ENCODE measurements at places on chromosomes 13 and 19.

DNA sequence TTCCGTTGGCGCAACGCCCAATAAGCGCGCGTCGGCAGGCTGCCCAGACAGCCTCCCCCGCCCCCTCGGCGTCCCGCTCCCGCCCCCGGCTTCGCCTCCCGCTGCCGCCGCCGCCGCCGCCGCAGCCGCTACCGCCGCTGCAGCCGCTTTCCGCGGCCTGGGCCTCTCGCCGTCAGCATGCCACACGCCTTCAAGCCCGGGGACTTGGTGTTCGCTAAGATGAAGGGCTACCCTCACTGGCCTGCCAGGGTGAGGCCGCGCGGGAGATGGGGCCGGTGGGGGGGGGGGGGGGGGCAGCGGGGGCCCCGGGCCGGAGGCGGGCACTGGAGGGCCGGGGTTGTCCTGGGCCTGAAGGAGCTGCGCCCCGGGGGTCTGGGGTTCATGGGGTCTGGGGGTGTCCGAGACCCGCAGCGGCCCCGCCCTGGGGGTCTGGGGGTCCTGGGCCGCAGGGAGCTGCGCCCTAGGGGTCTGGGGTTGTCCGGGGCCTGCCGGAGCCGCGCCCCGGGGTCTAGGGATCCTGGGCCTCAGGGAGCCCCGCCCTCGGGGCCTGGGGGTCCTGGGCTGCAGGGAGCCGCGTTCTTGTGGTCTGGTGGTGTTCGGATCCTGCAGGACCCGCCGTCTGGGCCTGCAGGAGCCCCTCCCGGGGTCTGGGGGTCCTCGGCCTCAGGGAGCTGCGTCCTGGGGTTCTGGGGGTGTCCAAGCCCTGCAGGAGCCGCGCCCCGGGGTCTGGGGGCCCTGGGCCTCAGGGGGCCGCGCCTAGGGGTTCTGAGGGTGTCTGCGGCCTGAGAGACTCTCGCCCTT, at the start of gene HDGFL2:
Gene HDGFL2 (plus strand): TSS at position 124 of the 801 bp plus-strand sequence. CDS start 54 bp downstream, at position 178.
- no peak for DNase-seq

DNA sequence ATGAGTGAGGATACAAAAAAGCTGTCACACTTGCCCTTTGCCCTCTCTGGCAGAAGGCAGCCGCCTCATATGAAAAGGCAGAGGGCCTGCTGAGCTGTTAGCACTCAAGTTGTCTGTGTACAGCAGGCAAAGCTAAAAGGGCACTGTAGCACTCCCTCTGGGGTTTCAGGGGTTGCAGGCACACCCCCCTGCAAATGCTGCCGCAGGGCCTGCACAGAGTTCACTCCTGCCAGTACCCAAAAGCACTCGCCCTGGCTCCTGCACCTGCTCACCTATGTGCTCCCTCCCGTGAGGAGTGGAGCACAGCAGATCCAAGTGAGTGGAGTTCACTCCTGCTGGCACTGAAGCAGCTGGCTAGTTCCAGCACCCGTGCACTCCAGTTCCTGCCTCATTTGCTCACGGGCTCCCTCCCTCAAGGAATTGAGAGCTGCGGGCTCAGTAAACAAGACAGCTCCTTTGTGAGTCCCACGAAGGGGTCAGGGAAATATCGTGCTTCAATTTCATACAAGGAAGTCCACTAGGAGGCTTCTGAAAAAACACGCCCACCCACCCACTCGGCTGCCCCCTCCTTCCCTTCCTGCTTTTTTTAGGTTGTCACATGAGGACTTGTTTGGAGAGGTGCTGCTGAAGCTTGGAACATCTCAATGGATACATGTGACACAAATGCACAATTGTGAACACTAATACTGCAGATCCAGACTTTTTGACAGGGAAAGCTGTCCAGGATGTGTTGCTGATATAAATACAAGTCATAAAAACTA, 9.9 kb upstream of the RCBTB2 start:
- no peak for DNase-seq

DNA sequence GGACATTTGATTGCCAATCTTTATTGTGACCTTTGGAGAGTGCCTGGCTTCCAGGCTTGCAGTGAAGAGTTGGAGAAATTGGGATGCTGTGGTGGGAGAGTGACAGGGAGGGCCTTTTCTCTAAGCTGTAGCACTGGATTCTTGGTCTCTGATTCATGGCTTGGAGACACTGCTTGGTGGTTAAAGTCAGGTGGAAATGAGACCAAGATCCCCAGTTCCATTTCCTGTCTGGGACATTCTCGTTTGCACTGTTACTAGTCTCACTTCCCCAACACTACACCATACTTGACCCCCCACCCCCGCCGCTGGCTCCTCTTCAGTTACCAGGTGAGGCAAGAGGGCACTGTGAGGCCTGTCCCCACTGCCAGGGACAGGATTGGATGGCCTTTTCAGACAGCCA, 2.9 kb downstream of the SUPT5H start:
- DNase-seq = no peak

DNA sequence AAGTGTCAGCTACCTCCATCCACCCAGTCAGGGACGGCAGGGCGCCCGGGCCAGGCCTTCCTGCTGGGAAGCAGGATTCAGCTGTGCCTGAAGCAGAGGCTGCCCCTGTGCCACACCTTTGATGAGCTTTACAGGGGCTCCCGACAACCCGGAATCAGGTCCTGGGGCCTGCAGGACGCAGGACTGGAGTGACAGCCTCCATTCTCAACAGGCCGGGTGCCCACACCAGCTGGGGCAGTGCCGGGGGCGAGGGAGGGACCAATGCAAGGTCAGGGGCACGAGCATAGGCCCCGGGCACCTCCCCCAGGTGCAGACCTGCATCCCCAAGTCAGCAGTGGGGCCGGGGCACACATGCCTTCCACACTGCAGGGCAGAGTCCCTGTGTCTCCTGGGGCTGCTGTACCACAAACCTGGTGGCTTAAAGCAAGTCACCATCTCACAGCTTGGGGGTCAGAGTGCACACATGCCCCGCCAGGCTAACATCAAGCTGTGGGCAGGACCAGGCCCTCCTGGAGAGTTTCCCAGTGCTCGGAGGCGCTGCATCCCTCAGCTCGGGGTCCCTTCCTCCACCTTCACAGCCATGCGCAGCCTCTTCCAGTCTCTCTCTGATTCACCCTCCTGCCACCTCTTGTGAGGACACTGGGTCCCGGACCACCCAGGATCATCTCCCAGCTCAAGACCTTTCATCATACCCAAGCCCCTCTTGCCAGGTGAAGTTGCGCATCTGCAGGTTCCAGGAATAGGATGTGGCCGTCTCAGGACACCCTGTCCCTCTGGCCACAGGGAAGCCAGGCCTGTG, 13.4 kb downstream of the UBXN6 start:
- no peak for DNase-seq

GRCh38 chr13:109900320-109900719, 113.9 kb upstream of the IRS2 start:
- no peak for DNase-seq

DNA sequence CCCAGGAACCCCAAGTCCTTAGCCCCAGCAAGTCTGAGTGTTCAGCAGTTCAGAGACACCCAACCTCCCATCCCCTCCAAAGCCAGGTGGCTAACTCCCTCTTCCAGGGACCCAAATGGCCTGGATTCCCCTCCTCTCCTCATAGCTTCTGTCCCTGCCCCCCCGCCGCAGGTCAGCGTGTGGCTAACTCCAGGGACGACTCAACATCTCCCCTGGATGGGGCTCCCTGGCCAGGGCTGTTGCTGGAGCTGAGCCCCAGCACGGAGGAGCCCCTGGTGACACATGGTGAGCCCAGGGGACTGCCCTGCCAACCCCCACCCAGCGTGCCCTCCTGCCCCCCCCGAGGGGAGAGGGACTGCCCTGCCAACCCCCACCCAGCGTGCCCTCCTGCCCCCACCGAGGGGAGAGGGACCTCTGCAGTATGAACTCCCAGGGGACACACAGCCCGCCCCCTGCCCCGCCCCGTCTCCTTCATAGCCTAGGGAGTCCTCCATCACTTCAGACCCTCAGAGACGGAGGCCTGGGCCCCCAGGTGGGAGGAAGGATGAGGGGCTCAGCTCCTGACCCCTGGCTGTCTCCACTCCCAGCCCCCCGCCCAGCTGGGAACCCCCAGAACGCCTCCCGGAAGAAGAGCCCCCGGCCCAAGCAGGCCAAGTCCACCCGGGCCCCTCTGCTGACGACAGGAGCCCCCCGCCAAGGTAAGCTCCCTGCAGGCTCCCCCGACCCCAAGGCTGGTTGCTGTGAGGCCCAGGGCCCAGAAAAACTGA, 1.7 kb downstream of the SSC5D start:
- no peak for DNase-seq

DNA sequence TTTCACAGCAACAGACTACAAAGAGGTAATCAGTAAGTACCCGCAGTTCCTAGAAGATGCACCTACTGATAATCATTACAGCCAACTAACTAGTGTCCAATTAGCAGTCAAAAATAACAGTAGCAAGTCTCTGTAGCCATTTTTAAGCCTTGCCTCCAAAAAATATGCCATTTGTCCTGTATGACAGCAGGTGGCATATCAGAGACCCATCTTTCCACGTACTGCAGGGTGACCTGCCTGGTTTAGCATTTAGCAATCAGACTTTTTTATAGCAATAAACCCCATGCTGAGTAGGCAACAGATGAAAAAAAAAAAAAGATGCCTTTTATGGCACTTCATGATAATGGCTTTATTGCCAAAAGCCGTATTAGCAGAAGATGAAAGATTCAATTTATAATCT, 155.3 kb upstream of the LSM14A start:
- no peak for DNase-seq

GRCh38 chr13:57452228-57452627, 179.3 kb upstream of the PCDH17 start:
- no peak for DNase-seq

DNA sequence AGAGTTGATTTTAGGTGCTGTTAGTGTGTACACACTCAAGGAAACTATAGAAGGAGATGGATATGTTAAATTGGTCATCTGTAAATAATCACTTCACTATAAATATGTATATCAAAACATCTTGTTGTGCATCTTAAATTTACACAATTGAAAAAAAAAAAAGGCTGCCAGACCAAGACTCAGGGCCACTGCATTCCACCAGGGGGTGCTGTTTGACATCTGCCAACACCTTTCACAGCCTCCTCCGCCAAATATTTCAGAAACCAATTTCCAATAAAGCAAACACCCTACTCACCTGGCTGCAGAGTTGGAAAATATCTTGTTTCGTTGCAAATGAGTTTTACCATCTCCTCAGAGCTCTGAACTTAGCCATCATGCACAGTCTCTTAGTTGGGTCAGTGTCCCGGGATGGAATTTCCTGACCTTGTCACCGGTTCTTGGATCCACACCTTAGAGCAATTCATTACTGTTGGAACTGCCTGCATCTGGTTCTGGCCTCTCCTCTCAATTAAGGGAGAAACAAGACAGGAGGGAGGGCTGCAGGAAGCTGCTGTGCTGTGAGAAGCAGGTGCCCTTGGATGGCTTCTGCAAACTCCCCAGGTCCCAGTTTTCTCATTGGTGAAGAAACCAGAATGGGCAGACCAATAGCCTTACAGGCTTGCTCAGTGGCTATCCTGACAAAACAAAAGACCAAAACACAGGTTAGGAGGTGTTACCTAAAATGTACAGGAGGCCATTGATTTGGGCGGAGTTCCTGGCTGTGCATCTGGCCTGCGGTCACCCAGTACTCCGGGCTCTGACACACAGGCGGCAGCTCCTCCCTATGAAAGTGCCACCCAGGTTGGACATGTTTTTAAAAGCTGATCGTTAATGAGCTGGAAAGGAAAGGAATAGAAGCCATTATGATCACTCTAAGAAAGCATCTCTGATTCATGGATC, 746.6 kb downstream of the UQCRFS1 start:
- DNase-seq = peak; percentile 61

- no peak for DNase-seq
Observed at GRCh38 chr19:42198676-42199439, 18.6 kb downstream of the DEDD2 start.

Data from progenitor cell of endocrine pancreas (in vitro differentiated cells).